ENCODE measurements at places on chromosomes 11 and 22.

DNA sequence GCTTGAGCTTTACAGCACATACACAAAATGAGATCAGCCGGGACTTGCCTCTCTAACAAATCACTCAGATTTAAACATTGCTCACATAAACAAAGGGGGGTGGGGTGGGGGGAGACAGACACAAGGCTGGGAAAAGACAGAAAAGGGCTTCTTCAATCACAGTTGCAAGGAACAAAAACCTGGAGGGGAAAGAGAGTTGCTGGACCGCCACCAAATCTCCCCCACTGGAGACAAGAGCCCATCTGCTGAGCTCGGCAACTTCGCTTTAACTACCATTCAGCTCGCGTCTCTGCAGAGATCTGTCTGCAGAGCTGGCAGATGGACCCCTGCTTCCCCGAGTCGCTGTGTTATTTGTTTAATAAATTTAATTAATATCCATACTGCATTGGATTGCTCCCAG is 165.0 kb downstream of the RCN1 start:
- no peak for DNase-seq

- DNase-seq = no peak
Measured at GRCh38 chr11:94558932-94559331, 8.2 kb upstream of the PIWIL4 start.

GRCh38 chr22:38923463-38924346 is 33.7 kb upstream of the APOBEC3A start:
- peak; percentile 83 for DNase-seq

DNA sequence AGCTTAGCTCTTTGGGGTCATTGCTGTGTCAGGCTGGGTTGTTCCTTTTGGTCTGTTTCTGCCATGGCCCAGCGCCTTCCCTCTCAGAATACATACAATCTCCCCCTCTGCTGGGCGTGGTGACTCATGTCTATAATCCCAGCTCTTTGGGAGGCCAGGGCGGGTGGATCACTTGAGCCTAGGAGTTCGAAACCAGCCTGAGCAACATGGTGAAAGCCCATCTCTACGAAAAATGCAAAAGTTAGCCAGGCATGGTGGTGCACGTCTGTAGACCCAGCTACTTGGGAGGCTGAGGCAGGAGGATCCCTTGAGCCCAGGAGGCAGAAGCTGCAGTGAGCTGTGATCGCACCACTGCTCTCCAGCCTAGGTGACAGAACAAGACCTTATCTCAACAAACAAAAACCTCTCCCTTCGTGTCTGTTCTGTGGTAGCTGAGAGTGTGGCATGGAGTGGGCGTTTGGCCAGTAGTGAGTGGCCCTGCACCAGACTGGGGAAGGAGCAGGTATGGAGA is 46.7 kb upstream of the RAB1B start:
- DNase-seq = peak; percentile 46

Measured in sciatic nerve (tissue), 2 donors.